Right lung (tissue), 10 donors: ENCODE measurements at places on chromosomes 16 and 17. TPM values are rescaled to one million over a fixed set of nuclear protein-coding genes. Genes with fewer than 3 reads are reported as not detected.

- DNase-seq, result no peak
Measured at GRCh38 chr17:49753959-49754391, 10.0 kb downstream of the FAM117A start.

DHX38 gene
- polyA plus RNA-seq, result 72.9 TPM

DNA sequence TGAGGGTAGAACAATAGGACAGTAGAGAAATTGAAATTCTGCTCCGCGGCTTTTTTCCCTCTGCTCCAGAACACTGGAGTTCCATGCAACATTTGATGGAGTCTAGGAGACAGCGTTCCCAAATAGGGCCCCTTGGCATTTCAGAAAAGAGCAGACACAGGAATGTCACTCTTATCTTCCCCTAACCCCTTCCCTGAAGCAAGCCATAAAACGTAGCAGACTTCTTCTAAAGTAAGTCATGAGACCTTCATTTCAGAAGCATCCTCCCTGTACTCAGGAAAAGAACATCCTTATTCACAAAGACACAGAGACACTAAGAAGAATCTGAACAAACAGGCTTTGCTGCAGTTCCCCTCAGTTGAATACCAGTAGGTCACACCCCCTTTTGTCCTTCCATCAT lies 296.1 kb upstream of the SOX9 start:
- DNase-seq, result no peak

GRCh38 chr17:3667366-3668278 lies 756 bp downstream of the TAX1BP3 start:
- peak; percentile 87 for DNase-seq

ERBB2 gene
- 107 TPM for polyA plus RNA-seq

DNA sequence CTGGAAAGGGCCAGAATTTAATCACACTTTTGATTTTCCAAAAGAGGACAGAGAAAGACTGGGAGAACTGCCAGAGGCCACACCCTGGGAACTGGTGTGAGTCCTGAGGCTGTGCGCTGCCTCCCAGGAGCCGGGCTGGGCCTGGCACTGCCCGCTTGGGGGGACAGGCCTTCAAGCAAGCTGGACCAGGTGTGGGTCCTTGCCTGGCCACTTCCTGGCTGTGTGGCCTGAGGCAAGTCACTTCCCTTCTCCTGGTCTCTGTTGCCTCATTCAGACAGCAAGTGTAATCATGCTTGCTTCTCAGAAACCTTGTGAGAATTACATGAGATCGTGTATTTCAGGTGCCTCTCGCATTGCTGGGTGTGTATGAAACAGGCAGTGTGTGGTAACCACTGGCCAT lies 143.0 kb downstream of the SNX29 start:
- DNase-seq, result no peak

GRCh38 chr16:1991135-1991551 lies 1.4 kb downstream of the SYNGR3 start:
- DNase-seq, result no peak

DNA sequence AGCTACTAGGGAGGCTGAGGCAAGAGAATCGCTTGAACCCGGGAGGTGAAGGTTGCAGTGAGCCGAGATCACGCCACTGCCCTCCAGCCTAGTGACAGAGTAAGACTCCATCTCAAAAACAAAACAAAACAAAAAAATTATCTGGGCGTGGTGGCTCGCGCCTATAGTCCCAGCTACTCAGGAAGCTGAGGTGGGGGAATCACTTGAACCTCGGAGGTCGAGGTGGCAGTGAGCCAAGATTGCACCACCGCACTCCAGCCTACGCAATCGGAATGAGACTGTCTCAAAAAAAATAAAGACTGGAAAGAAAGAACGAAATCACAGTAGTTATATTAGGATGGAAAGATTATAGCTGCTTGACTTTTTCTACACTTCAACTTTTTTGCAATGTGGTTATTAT lies 18.9 kb downstream of the COG1 start:
- no peak for DNase-seq

USP36 gene
- 45.4 TPM for polyA plus RNA-seq

GRCh38 chr17:61488878-61489718 lies 36.9 kb downstream of the TBX4 start:
- no peak for DNase-seq

- DNase-seq, result no peak
Measured at GRCh38 chr17:48051283-48051682, 3.1 kb downstream of the NFE2L1 start.

DNA sequence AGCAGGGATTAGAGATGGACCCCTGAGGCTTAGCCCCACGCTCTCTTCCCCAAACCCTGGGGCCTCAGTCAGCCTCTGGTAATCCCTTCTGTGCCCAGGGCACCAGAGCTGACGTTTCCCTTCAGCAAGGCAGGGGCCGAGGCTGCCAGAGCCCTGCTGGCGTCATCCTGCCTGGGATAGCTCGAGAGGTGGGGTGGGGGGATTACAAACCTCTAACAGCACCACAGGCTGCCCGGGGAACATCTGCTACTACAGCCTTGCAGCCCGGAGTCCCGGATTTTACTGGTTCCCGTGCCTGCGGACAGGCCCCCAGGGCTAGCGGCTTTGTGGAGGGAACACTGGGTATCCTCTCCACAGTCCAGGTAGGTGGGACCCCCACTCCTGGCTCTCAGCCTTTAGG lies at the start of gene AANAT:
AANAT (plus strand) TSS at position 238 of the 400 bp plus-strand sequence. CDS start 1,144 bp downstream, outside the sequence.
- no peak for DNase-seq

CCL7 gene
- polyA plus RNA-seq, result not detected

XYLT1 gene
- 7.2 TPM for polyA plus RNA-seq

- DNase-seq, result no peak
Measured at GRCh38 chr16:27384425-27384824, 17.5 kb upstream of the IL21R start.

NMT1 gene
- polyA plus RNA-seq, result 58.8 TPM

DNA sequence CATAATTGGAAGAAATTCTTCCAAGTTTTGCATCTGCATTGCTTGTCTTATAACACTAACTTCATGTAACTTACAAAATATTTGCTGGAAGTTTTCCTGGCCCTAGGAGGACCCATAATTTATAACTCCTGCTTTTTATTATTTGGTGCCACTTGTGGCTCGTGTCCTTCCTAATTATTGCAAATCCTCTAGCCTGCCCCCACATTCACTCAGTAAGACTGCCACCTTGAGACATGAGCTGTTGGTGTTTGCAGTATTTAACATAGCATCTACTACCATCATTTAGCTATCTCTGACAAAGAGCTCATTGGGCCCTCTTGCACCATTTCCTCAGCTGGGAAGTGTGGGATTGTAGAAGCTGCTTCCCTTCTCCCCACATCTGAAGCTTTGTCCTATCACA lies 49.5 kb downstream of the FTO start:
- DNase-seq, result no peak

DNA sequence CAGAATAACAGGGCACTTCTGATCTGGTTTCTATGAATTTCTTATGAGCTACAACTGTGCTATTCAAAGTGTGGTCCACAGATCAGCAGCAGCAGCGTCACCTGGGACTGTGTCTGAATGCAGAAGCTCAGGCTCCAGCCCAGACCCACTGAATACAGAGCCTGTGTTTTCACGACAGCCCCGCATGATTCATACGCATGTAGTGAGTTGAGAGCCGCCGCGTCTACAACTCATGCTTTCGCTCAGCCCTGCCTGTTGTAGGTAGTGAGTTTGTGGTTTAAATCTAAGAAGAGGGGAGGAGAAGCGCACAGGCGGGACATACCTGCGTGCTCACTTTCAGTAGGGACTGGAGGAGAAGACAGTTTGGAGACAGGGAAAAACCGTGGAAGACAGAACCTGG lies 28.5 kb upstream of the ELAC2 start:
- no peak for DNase-seq

DNA sequence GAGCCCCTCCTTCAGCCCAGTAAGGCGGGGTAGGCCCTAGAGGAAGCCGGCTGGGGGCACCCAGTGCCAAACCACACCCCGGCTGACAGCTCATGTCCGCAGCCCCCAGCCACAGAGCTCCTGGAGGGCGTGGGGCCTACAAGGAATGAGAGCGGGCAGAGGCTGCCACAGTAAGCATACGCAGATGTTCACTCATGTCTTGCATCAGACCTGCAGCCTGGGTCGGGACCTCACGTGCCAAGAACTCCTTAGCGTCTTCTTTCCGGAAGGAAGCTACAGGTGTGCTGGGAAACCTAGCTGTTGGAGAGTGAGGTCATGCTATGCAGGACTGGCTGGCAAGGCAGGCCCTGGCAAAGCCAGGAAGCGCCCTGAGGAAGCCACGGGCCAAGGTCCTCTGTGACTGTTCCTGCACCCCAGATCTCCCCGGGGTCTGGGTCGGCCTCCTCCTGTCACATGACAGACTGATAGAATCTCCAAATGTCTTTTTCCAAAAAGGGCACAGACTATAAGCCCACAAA lies 1.6 kb downstream of the ZNF598 start:
- DNase-seq, result no peak

EVI2A gene
- polyA plus RNA-seq, result 2.6 TPM

DNA sequence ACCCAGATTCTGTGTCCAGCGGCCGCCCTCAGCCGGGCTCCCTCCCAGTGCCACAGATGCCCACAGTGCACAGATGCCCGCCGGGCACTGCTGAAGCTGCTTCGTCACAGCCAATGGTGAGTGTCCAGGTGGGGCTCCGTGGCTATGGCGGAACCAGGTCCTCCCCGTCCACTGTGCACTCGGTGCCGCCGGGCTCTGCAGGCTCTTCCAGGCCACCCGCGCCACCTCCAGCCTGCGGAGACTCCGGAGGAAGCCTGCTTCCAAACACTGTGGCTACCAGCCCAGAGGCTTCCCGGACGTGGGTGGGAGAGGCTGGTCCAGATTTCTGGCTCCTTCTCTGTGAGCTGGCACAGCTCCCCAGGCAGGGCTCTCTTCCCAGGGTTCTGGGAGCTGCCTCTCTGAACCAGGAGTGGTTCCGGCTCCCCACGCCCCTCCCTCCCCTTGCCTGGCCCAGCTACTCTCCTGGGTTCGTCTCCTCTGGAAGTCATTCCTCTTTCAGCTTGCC lies 2.8 kb upstream of the PYCR1 start:
- DNase-seq, result no peak

C17orf67 gene
- 3.9 TPM for polyA plus RNA-seq

DNA sequence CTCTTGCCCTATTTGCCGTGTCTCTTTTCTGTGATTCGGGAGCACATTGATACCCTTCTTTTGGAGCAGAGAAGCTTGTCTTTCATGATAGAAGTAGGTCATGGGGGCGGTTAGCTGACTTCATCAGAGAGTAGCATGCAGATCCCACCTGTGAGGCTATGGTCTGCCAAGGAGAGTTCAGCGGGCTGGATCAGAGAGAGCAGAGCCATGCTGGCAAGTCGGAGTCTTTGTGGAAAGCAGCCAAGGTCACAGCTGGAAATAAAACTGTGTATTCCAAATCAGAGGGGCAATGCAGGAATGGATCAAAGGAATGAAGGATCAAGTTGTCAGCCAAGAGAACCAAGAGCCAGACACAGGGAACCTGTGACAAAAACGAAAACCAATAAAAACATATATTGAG lies 595.9 kb downstream of the WWOX start:
- no peak for DNase-seq

DNA sequence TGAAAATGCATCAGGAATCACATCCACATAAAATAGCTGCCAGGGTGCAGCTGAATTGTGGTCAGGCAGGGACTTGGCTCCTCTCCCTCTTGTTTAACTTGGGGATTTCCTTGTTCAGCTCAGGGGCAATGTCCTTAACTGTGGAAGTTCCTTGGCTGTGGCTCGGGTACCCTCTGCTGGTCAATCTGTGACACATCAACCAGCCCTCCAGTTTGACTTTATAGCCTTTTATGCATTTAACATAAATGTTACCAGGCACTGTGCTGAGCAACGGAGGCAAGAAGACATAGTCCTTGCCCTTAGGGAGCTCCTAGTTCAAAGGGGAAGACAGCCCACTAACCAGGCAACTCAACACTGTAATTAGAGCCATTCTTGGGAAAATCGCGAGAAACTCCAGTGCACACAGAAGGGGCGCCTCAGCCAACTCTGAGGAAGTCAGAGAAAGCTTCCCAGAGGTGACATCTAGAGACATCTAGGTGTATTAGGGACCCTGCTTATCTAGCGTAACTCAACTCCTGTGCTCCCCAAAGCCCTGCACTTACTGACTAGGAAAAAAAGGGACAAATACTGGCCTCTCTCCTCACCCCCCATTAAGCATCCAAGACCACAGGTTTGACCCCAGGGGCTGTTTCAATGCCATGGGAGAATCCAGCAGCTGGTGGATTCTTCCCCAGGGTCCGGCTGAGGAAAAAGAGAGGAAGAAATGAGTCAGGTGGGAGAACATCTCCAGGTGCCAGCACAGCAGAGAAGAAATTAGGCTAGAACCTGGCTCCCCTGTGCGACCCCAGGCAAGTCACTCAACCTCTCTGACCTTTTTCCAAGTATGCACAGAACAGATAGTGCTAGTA lies 17.3 kb upstream of the EEF2K start:
- DNase-seq, result peak; percentile 66

GRCh38 chr17:47628014-47628566 lies 21.6 kb upstream of the KPNB1 start:
- no peak for DNase-seq

GRCh38 chr16:78321620-78322360 lies 222.3 kb downstream of the WWOX start:
- DNase-seq, result peak; percentile 46

HOXB5 gene
- 28.0 TPM for polyA plus RNA-seq

GRCh38 chr17:66570447-66571195 lies 264.3 kb upstream of the CACNG5 start:
- DNase-seq, result peak; percentile 19

CLEC18B gene
- polyA plus RNA-seq, result 1.1 TPM

DNA sequence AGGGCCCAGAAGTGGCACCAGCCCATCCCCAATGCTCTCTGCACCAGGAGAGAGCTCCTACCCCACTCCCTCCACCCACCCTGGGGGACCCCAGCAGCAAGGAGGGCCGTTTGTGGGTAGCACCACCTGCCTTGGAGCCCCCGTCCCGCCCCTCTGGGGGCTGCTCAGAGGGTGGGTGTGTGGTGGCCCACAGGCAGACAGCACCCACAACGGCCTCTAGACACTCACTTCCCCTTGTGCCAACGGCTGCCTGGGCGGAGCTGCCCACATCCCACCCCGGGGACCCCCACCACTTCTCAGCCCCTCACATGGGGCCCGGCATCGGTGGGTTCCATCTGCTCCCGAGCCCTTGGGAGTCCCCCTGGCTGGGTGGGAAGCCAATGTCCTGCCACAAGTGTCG lies 33.3 kb downstream of the BAHCC1 start:
- DNase-seq, result no peak

DNA sequence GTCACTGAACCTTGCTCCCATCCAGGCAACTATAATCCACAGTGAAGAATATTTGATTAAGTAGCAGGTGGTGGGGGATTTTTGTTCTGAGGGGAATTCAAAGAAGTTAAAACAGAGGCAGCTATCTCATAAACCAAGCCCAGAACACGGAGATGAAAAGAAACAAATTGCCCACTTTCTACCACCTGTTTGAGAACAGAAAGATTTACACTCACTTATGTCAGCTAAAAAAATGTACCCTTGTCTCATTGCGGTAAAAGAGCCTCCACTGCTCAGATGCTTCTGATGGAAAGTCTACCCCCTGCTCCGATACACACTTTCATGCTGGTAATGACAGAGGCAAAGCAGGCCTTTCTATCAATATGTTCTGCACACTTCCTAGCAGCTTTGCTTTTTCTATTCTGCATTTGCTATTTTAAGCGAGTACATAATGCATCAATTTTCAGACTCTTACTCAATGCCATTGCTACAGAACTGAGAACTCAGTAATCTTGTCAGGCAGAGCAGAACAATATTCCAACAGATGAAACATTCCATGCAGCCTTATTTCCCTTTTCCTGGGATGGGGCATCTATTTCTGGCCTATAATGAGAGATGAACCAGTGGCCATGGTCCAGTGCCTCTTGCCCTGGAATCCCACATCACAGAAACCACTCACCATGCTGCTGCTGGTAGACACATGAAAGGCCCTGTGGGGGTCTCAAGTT lies 29.0 kb downstream of the CDK5R1 start:
- DNase-seq, result no peak

PIMREG gene
- 19.5 TPM for polyA plus RNA-seq

BCAS3 gene
- polyA plus RNA-seq, result 28.4 TPM

PPP1R27 gene
- polyA plus RNA-seq, result 0.12 TPM

PRAC1 gene
- not detected for polyA plus RNA-seq
